Calu3 (cell line): ENCODE measurements at places on chromosomes 1 and 21. TPM values are rescaled to one million over a fixed set of nuclear protein-coding genes. Genes with fewer than 3 reads are reported as not detected.
A peak's percentile ranks its signal among the peaks of the same experiment; 100 is the strongest.

KCNA2 gene
- not detected in 2 replicates for total RNA-seq

DNA sequence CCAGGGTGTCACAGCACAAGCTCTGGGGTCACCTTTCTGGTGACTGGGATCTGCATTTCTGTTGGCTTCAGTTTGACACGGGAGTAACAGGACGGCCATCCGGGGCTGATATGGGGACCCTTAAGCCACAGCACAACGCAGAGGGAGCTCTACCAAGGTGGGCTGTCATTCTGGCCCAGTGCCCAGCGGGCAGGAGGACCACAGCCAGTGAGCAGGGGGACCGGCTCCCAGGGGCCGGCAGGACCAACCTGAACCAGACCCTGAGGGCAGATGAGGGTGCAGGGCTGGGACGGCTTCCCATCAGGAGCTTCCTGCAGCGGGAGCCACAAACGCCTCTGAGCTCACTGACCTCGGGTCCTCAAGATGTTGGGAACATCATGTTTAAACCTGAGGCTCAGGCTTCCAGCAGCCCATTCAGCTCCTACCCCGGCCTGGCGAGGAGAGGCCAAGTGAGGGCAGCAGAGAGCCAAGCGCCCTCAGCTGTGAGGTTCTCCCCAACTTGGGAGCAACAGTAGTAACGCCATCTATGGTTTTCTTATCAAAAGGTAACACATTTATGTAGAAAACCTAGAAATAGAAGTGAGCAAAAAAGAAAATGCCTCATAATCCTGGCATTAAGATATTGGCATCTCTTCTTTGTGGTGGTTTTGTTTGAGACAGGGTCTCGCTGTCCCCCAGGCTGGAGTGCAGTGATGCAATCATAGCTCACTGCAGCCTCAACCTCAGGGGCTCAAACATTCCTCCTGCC is 26.8 kb downstream of the TMEM201 start:
- DNase-seq = peak; percentile 53

S100A7 gene
- not detected in 2 replicates for total RNA-seq

DNA sequence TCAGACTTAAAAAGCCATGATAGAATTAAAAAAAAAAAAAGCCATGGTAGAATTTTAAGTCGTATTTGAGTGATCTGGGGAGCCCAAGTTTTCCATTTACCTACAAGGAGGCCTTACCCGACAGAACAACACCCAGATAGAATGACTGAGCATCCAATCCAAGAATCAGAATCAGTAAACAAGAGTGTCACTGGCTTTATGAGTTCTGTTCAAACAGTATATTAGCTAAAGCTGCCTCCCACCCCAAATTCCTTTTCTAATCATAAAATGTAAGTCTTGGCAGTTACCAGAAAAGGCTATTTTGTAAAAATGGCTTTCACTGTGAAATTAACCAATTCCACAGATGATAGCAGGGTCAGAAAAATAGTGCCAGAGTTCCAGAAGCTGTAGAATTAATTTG is 1.2 kb downstream of the GTF2B start:
- no peak for DNase-seq
